ENCODE measurements at places on chromosomes 4 and X. TPM values are rescaled to one million over a fixed set of nuclear protein-coding genes. Genes with fewer than 3 reads are reported as not detected.

DNA sequence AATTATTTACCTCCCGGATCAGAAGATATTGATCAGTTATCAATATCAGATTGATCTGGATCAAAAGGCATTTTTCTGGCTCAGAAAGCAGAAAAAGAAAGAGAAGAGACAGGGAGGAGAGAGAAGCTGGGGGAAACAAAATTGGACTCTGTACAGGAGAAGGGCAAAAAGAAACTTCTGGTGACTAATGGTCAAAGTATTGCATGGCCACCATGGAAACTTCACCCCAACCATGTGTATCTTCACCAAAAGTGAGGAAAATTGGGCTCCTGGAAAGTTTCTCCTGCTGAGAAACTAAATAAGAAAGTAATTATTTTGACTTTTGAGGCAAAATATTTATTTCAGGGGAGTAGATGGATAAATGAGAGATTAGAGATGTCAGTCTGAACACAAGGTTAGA lies 33.9 kb downstream of the RNF150 start:
- no peak for DNase-seq

DNA sequence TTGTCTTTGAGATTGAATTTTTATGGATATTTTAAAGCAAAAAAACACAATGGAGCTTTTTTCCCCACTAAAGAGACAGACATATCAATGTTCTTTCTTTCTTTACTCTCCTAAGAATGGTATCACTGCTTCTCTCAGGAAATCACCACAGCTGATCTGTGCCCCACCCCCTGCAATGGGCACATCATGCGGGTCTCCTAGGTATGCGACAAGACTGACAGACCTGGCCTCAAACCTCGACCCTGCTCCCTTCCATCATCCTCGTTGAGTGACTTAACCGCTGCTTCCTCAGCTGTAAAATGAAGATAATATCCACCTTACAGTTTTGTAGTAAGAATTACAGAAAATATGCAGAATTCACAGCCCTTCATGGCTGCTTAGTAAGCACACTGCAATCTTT lies 58.3 kb downstream of the LEF1 start:
- DNase-seq: no peak

NIPAL1 gene
- 21.0 TPM for total RNA-seq

RXFP1 gene
- total RNA-seq: not detected

DNA sequence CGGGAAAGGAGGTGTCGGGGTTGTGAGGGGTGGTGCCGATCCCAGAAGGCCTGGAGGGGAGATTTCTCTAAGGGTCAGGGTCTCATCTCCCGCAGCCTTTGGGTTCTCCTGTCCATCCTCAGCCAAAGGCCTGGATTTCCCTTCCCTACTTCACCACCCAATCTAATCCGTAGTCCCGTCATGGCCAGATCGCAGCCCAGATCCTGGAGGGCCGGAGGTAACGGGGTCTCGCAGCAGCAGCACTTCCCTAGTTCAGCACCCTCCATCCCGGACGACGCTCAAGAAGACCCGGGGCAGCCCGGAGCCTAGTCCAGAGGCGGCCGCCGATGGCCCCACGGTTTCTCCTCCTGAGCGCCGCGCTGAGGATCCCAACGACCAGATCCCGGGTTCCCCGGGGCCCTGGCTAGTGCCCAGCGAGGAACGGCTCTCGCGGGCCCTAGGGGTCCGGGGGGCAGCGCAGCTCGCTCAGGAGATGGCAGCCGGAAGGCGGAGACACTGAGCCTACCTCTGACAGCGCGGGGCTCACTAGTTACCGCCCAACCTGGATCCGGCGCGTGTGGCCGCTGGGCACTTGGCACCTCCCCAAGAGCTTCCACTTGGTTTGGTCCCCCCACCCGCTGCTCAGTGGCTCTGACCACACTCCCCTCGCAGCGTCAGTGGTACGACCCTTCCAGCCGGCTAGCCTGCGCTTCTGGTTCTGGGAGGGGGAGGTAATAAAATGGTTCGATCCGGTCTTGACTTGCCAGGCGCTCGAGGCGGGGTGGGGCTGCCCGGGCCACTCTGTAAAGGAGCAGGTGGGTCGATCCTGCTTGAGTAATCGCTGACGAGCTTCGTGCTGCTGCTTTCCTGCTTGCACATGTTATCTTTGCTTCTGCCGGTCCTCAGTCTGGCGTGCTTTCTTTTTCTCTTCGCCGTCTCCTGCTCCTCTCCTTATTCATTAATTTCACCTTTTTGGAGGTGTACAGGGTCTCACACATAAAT lies 3.6 kb downstream of the MAGIX start:
- DNase-seq: peak; percentile 88

DNA sequence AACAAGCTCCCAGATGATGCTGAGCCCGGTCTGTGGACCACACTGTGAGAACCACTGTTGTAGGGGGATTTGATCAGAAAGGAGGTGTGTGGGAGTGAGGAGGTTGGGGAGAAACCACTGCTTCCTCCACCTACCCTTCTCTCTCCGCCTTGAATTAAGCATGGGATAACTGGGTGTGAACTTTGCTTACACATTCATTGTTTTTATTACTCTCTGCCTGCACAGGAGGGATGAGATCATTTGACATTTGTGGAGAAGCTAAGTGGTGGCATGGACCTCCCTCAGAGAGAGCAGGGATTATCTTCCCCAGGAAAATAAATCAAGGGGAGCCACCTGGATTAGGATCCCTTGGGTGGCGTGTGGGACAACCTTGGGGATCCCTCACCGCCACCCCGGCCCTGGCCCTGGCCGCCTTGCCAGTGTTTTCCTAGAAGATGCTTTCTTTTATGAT lies 212.1 kb upstream of the ATP6AP2 start:
- DNase-seq: no peak

DNA sequence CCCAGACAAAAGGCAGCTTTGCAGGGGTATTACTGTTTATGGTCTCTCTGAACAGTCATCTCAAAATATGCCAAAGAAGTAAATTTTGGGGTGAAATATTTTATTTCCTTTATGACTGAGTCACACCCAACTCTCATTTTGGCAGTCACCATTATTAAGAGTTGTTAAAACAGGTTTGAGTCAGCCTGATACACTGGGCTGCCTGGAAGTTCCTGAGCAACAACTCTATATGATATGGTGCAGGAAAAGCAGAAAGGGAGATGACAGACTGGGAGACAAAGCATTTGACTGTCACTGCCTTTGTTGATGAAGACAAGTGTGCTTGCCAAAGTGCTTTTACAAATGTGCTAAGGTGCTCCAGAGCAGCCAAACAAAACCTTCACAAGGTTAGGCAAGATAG lies 1263.5 kb downstream of the PCDH7 start:
- no peak for DNase-seq

- DNase-seq: no peak
Measured at GRCh38 chr4:8205241-8205707, 6.2 kb downstream of the SH3TC1 start.

DNA sequence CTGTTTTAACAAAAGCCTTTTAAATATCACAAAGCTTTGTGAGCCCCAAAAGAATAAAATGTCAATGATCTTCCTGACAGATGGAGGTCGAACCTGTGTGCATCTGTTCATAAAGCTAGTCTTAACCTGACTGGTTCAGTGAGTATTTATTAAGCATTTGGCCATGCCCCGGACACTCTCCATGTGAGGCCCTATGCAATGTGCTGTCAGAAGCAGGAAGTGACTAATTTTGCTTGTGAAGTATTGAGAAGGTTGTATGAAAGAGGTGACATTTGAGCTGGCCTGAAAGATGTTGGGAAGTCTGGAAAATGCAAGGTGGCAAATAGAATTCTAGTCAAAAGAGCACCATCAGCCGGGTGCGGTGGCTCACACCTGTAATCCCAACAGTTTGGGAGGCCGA lies 171.4 kb downstream of the MSL3 start:
- no peak for DNase-seq

TLL1 gene
- total RNA-seq: not detected

GRCh38 chr4:165740911-165741310 lies 132.1 kb upstream of the TLL1 start:
- DNase-seq: no peak

- no peak for DNase-seq
Measured at GRCh38 chr4:169934794-169935429, 91.3 kb downstream of the MFAP3L start.

DNA sequence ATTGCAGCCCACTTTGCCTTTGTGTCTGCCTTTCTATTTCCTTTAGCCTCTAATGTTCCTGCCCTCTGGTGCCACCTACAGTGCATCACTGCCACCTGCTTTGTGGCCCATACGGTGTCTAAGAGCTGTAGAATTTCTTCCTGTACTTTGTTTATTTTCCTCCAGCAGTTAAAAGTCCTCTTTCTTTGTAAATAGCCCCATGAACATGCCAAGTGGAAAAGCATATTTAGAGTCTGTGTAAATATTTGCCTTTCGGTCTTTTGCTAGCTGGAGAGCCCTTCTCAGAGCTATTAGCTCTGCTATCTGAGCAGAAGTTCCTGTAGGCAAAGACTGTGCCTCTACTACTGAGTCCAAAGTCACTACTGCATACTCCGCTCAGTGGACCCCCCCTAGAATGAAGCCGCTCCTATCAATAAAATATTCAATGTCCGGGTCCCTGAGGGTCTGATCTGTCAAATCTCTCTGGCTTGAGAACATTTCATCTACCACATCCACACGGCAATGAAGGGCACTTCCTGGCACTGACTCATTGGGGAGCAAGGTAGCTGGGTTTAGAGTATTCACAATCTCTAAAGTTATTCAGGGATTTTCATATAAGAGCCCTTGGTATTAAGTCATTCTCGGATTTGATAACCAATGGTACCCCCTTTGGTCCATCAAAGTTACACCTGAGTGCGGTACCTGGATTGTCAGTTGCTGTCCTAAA lies 36.3 kb downstream of the SULT1E1 start:
- peak; percentile 70 for DNase-seq

CLDN22 gene
- total RNA-seq: not detected

DNA sequence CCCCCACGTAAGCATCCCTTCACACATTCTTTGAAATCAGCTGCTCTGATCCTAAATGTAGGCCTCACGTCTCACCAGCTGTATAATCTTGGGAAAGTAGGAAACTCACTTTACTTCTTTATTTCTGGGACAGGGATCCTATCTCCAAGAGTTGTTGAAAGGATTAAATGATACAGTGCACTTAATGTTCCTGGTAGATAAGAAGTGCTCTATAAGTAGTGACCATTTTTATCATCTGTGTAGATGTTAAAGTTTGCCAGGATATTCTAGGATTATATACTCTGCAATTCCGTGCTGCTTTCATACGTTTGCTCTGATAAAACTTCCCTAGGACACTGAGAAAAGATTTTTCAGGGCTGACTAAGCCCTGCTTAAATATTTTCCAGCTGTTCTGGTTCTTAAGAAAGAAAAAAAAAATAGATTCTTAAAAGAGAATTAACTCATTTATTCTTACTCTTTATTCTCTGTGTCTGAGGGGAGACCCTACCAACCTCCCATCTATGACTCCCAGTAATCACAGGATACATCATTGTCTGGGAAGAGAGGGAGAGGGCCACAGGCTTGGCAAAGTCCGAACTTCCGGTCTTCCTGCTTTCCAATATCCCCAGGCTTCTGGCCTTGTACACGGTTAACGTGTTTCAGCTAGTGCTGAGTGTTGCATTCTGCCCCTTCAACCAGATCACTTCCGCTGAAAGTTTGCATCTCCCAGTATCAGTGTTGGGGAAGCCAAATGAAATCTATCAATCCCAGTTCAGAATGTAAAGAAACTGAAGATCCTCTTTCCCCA lies 269.2 kb downstream of the TRIML1 start:
- no peak for DNase-seq

- no peak for DNase-seq
Measured at GRCh38 chrX:134933911-134934310, 56.9 kb upstream of the SMIM10 start.

- DNase-seq: no peak
Measured at GRCh38 chr4:115596265-115597001, 483.0 kb upstream of the NDST4 start.

DNA sequence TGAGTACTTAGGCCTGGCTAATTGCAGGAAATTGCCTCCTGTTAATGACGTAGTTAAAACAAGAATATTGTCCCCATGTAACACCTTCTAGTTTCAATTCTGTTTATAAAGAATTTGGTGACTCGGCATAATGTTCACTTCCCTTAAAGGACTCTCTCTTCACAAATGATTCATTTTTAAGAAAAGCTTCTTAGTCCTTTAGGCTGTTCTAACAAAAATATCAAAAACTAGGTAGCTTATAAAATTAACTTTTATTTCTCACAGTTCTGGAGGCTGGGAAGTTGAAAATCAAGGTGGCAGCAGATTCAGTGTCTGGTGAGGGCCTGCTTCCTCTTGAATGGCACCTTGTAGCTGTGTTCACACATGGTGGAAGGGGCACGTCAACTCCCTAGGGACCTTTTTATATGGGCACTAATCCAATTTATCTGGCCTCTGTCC lies 23.8 kb downstream of the COL25A1 start:
- DNase-seq: no peak

DNA sequence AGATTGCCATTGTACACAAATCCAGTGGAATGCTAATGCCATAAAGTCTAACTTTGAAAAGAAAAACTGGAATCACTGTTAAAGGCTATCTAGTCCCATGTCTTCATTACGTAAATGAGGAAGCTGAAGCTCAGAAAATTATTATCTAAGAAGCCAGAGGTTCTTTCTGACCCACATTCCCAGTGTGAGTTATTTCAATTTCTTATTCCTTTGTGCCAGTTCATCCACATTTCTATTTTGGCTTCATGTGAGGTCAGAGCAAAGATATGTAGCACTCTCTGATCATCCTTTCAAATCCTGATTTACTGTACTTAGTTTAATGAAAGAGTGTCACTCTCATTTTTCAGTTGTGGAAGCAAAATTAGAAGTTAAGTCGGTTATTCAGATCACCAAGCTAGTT lies 24.6 kb upstream of the NWD2 start:
- no peak for DNase-seq

- no peak for DNase-seq
Measured at GRCh38 chr4:150673793-150674192, 91.8 kb downstream of the MAB21L2 start.

GRCh38 chr4:38243388-38244053 lies 283.3 kb downstream of the PTTG2 start:
- no peak for DNase-seq

DNA sequence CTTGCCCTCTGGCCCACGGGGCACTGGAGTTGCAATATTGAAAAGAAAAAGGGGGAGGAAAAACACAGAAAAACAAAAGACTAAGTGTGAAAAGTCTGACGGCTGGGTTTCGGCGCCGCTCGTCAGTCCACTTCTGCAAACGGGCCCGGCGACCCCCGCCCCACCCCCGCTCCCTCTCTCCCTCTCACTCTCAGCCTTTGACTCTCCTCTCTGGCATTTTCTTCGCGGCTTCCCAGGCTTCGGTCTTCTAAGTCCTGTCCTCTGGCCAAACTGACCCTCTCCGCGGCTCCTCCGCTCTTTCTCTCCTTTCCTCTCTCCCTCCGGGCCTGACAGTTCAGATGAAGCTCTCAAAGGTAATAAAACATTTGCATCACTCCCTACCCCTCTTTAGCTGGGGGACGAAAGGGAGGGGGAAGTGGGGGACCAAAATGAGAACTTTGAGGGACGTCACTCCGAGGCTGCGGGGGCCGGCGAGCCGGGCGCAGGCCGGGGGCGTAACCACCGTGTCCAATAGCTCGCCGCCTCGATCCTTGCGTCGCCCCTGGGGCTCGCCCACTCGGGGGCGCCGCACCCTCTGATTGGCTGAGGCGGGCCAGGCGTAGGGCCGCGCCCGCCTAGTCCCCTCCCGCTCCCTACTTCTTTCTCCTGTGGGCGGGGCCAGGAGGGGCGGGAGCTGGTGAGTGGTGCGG lies at the start of gene NKX6-1:
Gene NKX6-1, minus strand, starts transcription at position 358 of the 689 bp plus-strand sequence. CDS start 1,064 bp downstream, outside the sequence.
- peak; percentile 91 for DNase-seq

UGT2B10 gene
- not detected for total RNA-seq

Measured in Calu3 (cell line).